Jurkat, Clone E6-1 (cell line): ENCODE measurements at places on chromosomes 7 and 10.

- no peak for DNase-seq
Measured at GRCh38 chr7:143043391-143043790, 8.8 kb upstream of the OR6V1 start.

GRCh38 chr7:138388673-138389491, 71.2 kb upstream of the TRIM24 start:
- DNase-seq, result no peak

GRCh38 chr7:20220921-20221547, 3.9 kb upstream of the MACC1 start:
- DNase-seq, result no peak

- DNase-seq, result no peak
Measured at GRCh38 chr7:158617737-158618128, 30.1 kb upstream of the PTPRN2 start.

DNA sequence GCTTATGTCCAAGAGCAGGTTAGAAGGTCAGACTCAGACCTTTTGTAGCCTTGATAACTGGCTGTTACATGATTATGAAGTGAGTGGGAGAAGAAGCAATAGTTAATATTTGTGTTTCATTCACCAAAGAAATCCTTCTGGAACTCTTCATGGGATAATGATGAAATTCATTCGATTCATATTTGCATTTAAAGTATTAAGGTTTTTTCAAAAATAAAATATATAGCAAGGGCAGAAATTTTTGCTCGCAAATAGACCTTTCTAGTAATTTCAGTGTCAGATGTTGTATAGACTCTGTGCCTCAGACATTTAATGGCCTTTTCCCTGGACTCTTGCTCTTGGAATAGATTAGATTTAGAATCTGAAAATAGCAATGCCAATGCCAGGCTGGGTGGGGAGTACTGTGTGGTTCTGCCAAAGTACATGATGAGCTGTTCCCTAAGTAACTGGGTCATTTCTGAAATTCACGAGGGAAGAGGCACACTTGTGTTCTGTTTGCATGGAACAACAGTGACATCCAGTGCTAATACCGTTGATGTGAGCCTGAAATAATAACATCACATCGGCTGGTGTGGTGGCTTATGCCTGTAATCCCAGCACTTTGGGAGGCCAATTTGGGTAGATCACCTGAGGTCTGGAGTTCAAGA, 119.2 kb downstream of the MBL2 start:
- no peak for DNase-seq

GRCh38 chr7:101173752-101174244, 6.3 kb downstream of the NAT16 start:
- no peak for DNase-seq

GRCh38 chr7:37234928-37235327, 213.7 kb downstream of the ELMO1 start:
- peak; percentile 27 for DNase-seq

GRCh38 chr10:28089467-28089866, 90.6 kb upstream of the ODAD2 start:
- no peak for DNase-seq

GRCh38 chr10:47344996-47345870, 2.9 kb upstream of the RBP3 start:
- no peak for DNase-seq

DNA sequence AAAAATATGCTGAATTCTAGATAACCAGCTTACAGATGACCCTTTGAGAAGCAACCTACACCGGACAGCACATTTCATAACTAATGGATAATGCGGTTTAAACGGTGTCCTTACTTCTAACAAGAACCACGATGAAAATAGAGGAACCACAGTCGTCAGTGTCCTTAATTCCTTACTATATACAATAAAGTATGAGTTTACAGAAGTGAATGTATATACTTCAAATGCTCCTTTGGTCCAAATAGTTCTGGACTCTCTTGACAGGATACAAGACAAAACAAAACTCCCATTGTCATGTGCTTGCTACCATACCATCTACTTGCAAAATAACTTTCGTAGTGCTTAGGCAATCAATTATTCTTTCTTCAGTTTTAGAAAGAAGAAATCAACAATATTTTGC, 2.4 kb downstream of the NAMPT start:
- no peak for DNase-seq
